Mucosa of gallbladder (tissue), 1 donor: ENCODE measurements at places on chromosomes 7 and 10. TPM values are rescaled to one million over a fixed set of nuclear protein-coding genes. Genes with fewer than 3 reads are reported as not detected.
A peak's percentile ranks its signal among the peaks of the same experiment; 100 is the strongest.

- DNase-seq = no peak
Observed at GRCh38 chr10:66258693-66259092, 667.1 kb upstream of the LRRTM3 start.

Gene MSMB
- 15.8 TPM for total RNA-seq

Gene CTAGE6
- total RNA-seq = 0.60 TPM

Gene CBLL1
- 23.5 TPM for total RNA-seq

DNA sequence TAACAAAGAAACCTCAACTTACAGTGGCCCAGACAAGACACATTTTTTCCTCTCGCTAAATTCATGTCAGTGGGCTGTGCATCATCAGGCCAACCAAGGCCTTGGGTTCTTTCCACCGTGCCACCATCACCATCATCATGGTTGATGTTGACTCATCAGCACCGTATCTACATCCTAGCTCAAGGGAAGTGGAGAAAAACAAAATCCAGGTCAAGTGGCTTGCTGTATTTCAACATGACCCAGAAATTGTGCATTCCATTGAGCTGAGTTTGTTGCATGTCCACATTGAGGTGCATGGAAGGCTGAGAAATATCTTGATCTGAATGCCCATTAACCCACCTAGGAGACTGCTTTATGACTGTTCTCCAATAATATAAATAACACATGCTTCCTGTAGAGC lies 312.4 kb upstream of the CDC14C start:
- no peak for DNase-seq

DNA sequence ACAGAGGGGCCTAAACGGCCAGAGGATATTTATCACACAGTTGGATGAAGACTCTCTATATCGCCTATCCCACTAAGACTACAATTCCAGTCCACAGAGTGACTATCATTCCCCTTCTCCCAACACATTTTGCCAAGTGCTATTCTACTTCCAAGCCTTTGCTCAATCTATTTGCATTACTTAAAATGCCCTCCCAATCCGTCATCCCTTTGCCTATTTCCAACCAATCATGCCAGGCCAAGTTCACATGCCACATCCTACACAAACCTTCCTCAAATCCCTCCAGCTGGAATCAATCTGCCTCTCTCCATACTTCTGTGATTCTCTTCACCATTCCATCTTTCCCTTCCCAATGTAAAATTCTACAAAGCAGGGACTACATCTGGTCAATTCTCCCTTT lies 38.2 kb downstream of the SMURF1 start:
- no peak for DNase-seq

Gene HIP1
- 19.3 TPM for total RNA-seq

DNA sequence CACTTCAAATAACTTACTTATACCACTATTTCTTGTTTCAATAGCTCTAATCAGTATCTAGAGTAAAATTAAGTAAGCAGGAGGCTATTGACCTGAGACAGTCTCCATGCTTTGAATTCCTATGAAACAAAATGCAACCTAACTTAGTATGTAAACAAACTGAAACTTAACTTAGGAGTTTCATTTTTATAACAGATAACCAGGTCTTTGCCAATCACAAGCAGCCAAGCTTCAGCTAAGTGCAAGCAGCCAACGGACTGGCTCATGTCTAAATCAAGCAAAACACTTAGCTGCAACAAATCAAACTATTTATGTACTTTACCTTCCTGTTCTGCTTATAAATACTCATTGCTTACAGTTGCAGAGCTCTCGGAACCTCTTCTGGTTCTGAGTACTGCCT lies 4.4 kb upstream of the GSTK1 start:
- no peak for DNase-seq

DNA sequence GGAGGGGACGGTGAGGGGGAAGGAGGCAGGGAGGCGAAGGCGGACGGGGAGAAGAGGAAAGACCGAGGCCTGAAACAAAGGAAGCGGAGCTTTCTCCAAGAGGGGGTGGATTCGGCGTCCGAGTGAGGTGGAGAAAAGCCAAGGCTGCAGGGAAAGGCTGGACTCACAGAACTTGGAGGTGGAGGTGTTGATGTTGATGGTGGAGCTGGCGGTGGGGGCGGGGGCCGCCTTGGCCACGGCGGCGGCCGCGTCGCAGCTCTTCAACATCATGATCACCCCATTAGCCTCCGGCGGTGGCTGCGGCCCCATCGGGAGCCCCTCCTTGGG lies 578 bp downstream of the CACUL1 start:
- peak; percentile 22 for DNase-seq

DNA sequence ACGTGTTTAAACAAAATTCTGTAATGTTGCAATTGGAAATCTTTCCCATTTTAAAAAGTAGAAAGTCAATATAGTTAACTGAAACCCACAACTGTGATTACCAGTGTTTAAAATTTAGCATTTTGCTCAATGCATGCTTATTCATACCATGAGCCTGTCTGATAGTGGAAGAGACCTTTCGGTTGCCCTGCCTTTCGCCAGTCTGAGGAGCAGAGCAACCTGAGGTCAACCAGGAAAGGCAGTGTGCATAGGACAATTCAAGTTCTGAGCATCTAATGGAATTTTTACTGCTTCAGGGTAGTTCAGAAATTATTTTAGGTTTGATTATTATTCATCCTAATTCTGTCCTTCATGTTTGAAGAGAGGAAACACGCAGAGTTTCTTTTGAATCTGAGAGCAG lies 100.8 kb downstream of the CUBN start:
- DNase-seq = no peak

GRCh38 chr7:40403703-40404476 lies 269.1 kb downstream of the SUGCT start:
- no peak for DNase-seq

Gene SLC29A4
- 6.0 TPM for total RNA-seq

GRCh38 chr7:116166156-116166555 lies 44.2 kb upstream of the TES start:
- no peak for DNase-seq
